Head of caudate nucleus (tissue), 42 donors: ENCODE measurements at places on chromosomes 6 and 20.
A peak's percentile ranks its signal among the peaks of the same experiment; 100 is the strongest.

- DNase-seq = no peak
Measured at GRCh38 chr6:162271922-162272321, 455.6 kb downstream of the PRKN start.

GRCh38 chr6:145844933-145845540 is 30.4 kb upstream of the FBXO30 start:
- DNase-seq = no peak

- DNase-seq = peak; percentile 92
Measured at GRCh38 chr6:24721461-24722215, 2.7 kb upstream of the C6orf62 start.

DNA sequence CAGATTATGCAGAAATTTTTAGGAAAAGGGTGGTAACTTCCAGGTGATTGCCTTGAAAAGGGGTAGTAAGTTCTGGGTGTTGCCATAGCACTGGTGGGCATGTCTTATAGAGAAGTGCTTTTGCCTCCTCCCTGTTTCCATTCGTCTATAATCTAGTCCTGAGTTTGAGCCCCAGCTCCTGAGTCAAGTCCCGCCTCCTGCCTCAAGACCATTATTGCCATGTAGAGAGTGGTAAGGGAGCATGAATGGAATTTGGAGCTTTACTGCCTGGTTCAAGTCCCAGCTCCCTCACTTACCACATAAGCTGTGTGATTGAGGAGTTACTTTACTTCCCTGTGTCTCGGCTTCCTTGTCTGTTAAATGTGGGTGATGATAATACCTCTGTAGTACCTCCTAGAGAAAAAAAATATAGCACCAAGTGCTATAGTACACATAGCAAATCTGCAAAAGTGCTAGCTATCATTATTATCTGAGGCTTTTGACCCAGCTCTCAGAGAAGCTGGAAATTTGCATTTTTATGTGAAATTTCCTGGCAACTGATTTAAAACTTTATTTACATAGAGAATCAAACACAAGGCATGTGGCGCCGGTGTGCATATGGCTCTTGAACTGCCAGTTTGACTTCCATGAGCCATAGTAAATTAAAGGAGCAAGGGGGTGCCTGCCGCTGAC is 36.0 kb downstream of the TGM6 start:
- DNase-seq = no peak

- peak; percentile 55 for DNase-seq
Measured at GRCh38 chr20:36339646-36340592, 33.8 kb downstream of the DLGAP4 start.

DNA sequence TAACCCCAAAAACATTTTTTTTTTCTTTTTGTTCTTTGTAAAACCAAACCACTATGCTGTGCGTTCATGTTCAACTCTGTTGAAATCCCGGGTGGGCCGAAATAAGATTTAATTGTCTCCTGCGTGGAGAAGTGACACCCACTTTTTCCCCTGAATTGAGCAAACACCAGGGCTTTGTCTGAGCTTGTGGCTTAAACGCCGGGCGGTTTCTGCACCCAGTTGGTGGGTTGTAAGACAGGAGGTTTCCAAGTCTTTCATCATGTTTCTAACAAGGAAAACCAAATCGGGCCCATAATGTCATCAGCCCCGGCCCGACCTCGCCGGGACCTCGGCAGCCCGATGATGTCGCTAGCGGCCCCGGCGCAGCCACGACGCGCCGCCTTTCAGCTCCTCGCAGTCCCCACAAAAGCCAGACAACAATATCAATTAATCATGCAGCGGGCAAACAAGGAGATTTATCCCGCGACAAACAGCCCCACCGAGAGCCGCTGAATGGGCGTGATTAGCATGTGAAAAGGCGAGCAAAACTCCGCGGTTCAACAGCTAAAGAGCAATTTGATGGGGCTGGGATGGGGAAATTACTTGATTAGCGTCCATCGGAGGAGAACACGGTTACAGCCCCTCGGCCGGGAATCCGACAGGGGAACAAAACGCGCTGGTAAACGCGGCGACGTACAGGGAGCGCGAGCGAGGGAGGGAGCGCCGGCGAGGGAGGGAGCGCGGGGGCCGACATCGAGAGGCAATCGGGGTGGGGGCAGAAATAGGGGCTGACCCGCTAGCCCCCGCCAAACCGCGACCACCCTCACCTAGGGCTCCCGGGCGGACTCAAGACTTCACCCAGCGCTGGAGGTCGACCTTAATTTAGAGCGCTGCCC is 5.3 kb downstream of the LINC00237 start:
- peak; percentile 19 for DNase-seq

GRCh38 chr20:5967469-5967868 is 17.0 kb downstream of the MCM8 start:
- no peak for DNase-seq

GRCh38 chr6:166025149-166025898 is 142.3 kb downstream of the TBXT start:
- no peak for DNase-seq

DNA sequence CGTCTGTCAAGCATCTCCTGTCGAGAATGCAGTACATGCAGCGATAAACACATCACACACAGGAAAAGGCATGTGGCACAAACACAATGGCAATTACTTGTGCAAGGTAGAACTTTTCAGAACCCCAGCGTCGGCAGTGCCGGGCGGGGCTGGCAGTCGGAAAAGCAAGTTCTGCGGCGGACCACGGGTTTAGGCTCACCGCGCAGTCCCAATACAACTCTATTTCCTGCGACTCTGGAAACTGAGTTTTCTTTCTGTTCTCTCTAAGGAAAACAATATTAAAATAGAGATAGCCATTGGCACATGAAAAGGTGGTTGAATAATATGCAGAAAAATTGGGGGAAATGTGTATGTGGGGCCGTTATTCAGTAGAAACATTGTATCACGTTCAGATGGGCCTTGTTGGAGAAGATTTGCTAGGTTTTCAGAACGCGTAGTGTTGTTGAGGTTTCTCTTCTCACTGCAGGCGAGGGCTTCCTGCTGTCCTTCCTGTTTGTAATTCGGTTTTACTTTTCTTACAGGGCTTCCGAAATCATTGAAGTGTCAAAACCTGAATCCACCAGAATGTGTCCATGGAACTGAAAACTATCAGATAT is 369.5 kb downstream of the THBS2 start:
- DNase-seq = no peak

- DNase-seq = no peak
Measured at GRCh38 chr20:46221256-46221833, 87.0 kb downstream of the CDH22 start.

DNA sequence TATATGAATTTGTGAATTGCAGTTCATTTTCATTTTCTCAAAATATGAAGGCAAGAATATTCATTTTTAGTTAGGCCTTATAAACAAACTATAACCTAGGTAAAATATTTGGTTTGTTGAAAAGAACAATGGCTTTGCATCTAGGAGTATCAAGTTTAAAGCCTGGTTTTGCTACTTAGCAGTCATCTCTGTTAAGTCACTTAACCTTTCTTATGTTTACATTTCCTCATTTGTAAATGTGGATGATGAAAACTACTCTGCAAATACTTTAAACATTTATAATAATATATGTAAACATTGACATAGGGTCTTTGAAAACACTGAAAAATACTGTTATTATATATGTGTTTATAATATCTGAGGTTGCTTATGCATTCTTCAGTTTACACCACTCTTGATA is 135.5 kb downstream of the CENPW start:
- no peak for DNase-seq

- DNase-seq = peak; percentile 69
Measured at GRCh38 chr6:45421709-45422502, 44.2 kb upstream of the SUPT3H start.

DNA sequence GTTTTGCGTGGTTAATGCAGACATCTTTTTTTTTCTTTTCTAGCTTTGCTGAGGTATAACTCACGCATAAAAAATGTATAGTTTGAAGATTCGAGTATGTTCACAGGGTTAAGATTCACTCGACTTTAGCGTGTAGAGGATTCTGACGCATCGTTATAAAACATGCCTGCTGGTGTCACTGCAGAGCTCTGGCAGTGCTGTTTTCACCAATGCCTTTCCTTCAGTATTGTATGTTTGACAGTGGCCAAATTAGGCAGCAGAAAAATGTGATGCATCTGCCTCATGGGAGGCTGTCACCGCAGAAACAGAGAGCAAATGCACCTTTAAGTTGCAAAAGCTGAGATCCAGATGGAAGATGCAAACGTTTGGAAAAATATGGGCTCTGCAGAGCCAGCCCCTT is 18.0 kb upstream of the SIRPB2 start:
- no peak for DNase-seq

DNA sequence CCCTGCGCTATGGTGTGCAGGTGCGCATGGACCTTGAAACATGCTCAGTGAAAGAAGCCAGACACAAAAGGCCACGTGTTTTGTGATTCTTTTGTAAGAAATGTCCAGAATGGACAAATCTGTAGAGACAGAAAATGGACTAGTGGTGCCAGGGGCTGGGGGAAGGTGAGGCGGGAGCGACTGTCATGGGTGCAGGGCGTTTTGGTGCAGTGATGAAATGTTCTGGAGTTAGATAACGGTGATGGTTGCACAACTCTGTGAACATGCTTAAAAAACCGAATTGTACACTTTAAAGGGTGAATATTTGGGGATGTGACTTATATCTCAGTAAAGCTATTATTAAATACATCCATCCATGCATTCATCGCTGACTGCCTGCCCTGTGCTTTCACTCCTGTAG is 31.7 kb upstream of the NTSR1 start:
- DNase-seq = no peak

DNA sequence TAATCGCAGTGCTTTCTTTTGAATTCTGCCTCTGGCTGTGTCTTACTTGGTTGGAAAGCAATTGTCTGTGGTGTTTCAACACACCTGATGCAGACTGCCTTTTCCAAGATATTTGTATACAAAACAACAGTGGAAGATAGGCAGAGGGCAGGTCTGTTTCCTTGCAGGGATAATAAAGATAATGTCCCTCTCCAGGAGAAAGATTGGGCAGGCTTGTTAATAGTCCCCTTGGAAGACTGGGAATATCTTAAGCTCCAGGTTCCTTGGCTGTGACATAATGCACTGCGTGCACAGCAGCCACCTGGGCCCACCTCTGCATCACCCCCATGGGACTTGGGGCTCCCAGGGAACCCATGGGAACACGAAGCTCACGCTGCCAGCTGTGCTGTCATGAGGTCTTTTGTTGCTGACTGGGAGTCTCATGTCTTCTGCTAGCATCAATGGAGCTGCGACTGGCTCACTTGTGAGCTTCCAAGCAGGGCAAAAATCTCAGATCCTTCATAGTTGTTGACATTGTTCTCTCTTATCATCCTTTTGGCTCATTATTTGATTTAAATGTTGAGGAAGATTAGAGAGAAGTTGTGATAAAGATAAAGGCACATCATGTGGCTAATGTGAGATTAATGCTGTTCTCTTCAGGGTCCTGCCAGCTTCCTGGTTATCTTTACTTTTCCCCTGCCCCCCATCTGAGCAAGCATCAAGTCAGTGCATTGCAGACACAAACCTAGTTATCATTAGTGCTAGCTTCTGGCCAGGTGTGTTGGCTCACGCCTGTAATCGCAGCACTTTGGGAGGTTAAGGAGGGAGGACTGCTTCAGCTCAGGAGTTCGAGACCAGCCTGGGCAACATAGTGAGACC is 107.1 kb upstream of the ASF1A start:
- no peak for DNase-seq

DNA sequence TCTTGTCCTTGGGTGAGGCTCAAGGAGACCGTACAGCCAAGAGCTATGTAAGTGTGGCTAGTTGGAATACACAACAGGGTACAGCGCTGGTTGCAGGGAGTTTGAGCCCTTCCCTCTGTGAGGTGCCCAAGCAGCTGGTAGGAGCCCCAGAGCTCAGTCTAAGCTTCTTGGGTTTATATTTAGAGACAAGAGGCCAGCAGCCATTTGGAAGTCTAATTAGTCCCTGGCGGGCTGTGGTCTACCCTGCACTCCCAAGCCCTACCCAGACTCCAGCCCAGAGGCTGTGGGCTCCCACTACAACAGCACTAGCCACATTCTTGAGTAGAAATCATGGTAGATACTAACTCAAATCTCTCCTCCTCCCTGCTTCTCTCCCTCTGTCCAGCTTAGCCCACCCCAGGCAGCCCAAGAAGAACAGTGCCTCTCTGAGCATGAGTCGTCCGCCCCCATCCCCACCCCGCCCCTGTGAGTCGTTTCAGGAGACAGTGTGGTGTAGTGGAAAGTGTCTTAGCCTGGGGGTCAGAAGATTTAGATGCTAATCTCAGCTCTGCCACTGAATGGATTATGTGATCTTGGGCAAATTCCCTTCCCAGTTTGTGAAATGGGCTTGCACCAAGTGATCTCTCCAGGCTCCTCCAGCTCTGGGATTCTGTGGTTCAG is 37.8 kb downstream of the EIF2S2 start:
- no peak for DNase-seq

DNA sequence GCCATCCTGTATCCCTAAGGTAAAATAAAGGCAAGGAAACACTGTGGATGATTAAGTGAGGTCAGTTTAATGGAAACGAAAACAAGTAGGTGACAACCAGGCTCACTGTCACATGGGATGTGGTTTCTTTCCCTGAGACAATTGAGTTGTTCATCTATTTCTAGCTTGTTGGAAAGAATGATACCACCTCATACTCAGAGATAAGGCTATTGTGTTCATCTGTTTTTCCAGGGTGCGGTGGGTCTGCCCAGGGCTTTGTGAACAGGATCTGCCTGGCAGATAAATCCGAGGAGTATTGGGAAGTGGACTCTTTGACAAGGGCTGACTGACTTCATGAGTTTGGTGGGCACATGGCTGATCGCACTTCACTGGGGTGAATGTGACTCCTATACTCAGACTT is 80.8 kb upstream of the TIAM2 start:
- DNase-seq = no peak

GRCh38 chr6:35297601-35298481 is at the start of gene DEF6:
DEF6 (plus strand) TSS chr6:35297818; CDS start chr6:35297857, 39 bp downstream.
- peak; percentile 72 for DNase-seq

DNA sequence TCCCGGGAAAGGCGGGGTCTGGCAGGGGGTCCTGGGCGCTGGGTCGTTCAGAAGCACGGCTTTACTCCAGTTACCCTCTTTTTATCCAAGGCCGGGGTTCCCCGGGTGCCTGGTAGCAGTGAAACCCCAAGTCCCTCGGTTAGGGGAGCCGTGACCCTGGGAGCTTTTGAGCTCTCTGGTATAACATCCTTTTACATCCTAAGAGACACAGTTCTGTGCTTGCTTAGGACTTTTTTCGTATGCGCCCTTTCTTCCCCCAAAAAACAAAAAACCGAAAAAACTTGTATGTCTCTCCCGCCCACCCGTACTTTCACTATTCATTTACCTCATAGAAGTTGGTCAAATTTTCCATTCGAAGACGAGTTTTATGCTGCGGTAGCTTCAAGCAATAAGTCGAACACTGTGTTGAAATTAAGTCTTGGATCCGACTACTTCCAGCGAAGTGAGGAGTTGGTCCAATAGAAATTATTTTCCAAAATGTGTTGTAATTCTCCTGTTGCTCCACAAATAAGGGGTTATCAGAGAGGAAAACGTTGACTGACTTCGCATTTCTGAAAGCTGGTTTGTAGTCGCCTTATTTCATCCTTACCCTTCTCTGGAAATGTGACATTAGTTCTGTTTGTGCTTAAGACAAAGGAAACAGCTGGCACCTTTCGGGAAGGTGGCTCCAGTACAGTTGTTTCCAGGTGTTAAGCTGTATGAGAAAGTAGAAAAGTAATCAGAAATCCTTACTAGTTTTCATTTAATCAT is 816 bp upstream of the MAN1A1 start:
- DNase-seq = no peak
